ENCODE measurements at places on chromosomes 7 and 10.
A peak's percentile ranks its signal among the peaks of the same experiment; 100 is the strongest.

- DNase-seq = no peak
Observed at GRCh38 chr7:65250697-65251395, 122.8 kb upstream of the ZNF92 start.

GRCh38 chr7:98647326-98647725 is 30.2 kb downstream of the NPTX2 start:
- DNase-seq = no peak

- no peak for DNase-seq
Observed at GRCh38 chr7:95805909-95806308, 33.6 kb downstream of the DYNC1I1 start.

- no peak for DNase-seq
Observed at GRCh38 chr7:90267263-90267858, 22.4 kb downstream of the CFAP69 start.

DNA sequence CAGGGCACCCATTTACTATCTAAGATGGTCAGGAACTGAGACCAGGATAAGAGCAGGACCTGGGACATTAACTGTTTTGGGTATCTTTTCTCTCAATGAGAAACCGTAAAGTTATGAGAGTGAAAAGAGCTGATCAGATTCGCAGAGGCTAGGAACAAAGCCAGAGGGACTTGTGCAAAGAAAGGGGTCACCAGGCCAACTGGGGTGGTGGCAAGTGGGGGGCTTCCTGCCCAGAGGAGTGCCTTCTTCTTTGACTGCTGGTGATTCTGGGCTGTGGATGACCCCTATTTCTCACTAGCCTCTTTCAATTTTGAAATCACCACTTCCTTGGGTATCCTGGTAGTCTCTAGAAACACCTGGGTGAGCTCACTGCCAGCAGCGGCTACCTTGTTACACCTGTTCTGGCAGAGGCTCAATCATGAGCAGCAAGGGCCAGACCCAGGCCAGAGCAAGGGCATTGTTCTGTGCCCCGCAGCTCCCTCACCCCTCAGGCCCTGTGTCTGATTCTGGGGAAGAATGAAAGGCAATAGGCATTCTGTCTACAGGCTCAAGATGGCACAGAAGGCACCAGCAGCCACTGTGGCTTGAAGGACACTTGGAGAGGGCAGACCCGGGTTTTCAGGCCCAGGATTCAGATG is 999 bp downstream of the SFTPD start:
- no peak for DNase-seq

GRCh38 chr10:125502276-125502675 is 180.7 kb downstream of the TEX36 start:
- no peak for DNase-seq

- DNase-seq = no peak
Observed at GRCh38 chr10:13792006-13792405, 205.2 kb downstream of the PRPF18 start.

DNA sequence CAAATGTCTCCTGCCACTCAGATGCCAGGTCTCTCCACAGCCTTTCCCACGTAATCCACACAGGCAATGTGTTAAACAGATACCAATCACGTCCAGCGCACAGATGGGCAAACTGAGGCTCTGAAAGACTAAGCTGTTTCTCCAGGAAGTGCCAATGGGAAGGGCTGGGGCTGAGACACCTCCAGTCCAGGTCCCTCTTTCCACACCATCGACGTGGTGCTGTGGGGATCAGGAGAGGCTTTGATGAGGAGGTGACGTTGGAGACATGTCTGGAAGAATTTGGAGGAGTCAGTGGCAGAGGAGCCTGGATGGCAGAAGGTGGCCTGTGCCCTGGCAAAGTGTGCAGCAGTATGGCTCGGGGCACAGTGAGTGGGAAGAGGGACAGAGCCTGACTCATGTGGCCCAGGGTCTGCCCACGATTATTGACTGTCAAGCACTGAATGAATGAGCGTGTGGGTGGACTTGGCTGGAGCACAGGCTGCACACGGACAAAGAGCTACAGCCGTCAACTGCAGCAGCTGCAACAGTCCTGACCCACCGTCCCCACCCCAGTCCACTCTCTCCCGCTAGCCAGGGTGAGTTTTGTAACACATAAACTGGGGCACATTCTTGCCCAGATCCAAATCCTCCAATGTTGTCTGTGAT is 40.8 kb upstream of the HSPA12A start:
- no peak for DNase-seq

- no peak for DNase-seq
Observed at GRCh38 chr7:133015888-133016287, 66.0 kb downstream of the CHCHD3 start.

DNA sequence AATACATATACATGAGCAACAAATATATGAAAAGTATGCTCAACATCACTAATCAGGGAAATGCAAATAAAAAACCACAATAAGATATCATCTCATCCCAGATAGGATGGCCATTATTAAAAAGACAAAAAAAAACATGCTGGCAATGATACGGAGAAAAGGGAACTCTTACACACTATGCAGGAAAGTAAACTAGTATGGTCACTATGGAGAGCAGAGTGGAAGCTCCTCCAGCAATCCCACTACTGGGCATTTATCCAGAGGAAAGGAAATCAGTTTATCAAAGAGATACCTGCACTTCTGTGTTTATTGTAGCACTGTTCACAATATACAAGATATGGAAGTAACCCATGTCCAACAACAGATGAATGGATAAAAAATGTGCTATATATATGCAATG is 217.5 kb downstream of the SDK1 start:
- peak; percentile 58 for DNase-seq

- no peak for DNase-seq
Observed at GRCh38 chr10:76961841-76962240, 675.8 kb downstream of the KCNMA1 start.

DNA sequence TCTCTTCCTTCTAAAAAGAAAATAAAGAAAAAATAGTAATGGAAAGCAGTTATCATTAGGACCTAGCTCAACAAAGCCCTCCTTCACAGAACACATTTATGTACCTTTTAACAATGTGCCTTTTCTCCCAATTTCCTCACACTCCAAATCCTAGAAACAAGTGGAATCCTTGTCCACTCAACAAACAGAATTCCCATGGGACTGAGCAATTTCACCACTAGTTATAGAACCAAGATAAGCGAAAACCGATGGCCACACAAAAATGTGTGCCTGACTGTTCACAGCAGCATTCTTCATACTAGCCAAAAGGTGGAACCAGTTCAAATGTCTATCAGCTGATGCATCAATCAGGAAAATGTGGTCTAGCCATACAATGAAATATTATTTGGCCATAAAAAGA is 17.3 kb downstream of the DCLRE1C start:
- no peak for DNase-seq

- no peak for DNase-seq
Observed at GRCh38 chr10:114266521-114266920, 27.5 kb downstream of the VWA2 start.

DNA sequence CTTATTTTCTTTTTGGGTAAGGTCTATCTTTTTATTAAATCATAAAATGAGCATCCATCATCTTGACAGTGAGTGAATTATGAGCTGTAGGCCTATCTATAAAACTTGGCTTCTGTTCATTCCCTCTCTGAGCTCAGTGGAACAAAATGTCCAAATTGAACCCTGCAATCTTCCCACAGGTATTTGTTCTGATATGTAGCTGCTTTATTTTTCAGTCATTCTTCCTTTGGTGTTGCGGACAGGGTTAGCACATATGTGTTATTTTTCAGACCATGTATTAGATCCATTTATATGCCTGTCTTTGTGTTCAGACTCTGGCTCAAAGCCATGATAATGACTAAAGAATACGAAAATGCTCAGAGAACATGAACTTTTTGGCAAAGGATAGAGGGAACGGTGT is 201.6 kb upstream of the KIAA1217 start:
- no peak for DNase-seq

DNA sequence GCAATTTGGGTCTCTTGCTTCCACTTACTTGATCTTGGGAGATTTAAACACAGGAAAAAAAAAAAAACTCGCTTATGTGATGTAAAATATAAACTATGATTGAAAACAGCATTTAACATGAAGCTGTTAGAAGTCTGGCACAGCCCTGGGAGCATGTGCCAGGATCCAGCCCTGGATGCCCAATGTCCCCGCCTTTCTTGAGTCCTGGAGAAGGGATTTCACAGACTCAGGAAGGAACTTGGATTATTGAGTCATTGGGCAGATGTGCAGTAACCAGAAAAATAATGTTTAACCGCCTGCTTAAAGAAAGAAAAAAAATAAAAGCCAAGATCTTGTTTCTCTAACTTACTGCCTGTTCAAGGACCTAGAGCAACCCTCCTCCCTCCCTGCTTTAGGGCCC is 3.7 kb upstream of the JCAD start:
- peak; percentile 71 for DNase-seq

- DNase-seq = no peak
Observed at GRCh38 chr7:81503336-81503735, 266.5 kb downstream of the HGF start.

- no peak for DNase-seq
Observed at GRCh38 chr10:45211576-45211975, 103.8 kb downstream of the OR13A1 start.

- no peak for DNase-seq
Observed at GRCh38 chr10:119539359-119539825, 3.1 kb downstream of the RGS10 start.

DNA sequence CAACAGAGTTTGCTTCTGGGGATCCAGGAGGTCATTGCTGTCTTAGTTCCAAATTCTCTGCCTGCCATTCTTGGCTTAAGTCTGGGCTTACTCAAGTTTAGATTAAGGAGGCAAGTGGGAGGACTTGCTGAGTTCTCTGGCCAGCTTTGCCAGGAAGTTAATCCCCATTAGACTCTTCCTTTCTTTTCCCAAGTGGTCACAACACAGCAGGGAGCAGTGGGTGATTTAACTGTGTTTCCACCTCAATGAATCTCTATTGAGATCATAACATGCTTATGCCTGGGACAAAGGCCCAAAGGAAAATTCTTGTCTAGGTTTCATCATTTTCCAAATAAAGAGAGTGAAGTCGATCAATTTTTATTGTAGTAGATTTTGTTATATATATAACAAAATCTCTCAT is 1159.6 kb downstream of the SORCS3 start:
- no peak for DNase-seq

GRCh38 chr7:116455499-116455898 is 44.0 kb upstream of the CAV2 start:
- no peak for DNase-seq

- peak; percentile 73 for DNase-seq
Observed at GRCh38 chr7:38673795-38674194, 42.6 kb upstream of the AMPH start.

- no peak for DNase-seq
Observed at GRCh38 chr10:672992-673391, 16.5 kb downstream of the DIP2C start.

DNA sequence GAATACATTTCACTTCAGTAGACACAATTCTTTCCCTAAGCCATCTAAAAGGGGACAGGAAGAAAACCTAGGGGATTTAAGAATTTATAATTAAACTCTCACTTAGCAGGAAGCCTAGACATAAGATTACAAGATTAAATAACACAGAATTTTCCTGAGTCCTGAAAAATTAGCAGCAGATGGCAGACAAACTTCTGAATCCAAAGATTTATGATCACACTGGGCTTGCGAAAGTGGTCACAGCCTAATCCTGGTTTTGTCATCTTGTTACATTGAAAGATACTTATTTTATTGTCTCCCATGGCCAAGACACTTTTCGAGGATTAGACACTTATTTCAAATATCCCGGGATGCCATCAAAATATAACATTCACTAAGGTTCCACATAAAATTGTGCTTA is 2.9 kb downstream of the ERLIN1 start:
- no peak for DNase-seq

DNA sequence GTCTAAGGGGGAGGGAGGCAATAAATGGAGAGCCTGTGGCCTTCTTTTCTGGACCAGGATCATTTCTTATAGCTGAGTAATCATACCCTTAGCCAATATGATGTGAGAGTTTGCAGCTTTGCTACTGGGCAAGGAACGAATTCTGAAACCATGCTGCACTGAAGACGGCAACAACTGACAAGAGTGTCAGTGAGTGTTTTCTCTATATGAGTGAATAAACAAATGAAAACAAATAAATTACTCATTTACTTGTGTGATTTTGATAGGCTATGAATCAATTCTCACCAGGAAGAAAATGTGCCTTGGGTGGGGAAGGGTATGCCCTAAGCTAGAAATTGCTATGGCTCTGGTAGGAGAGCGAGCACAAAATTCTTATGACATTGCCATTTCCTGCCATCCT is 79.4 kb upstream of the LRRN3 start:
- no peak for DNase-seq

DNA sequence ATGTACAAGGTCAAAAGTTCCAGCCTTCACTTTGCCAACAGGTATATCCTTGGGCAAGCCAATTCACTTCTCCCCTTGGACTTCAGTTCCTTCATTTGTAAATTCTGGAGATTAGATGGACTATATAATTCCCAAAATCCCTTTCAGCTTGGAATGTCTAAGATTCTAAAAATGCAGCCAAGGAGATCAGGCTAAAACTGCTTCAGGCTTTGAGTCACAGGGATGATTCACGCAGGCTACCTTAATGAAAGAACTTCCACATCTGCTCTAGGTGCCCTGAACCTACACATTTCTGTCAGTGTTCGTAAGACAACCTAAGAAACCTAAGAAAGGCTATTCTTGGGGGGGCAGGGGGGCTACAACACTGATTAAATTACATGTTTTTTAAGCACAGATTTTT is 7.1 kb downstream of the CPVL start:
- DNase-seq = no peak

- peak; percentile 60 for DNase-seq
Observed at GRCh38 chr7:108459922-108460551, 3.8 kb upstream of the NRCAM start.

- DNase-seq = no peak
Observed at GRCh38 chr10:95254629-95255028, 36.2 kb downstream of the PDLIM1 start.

DNA sequence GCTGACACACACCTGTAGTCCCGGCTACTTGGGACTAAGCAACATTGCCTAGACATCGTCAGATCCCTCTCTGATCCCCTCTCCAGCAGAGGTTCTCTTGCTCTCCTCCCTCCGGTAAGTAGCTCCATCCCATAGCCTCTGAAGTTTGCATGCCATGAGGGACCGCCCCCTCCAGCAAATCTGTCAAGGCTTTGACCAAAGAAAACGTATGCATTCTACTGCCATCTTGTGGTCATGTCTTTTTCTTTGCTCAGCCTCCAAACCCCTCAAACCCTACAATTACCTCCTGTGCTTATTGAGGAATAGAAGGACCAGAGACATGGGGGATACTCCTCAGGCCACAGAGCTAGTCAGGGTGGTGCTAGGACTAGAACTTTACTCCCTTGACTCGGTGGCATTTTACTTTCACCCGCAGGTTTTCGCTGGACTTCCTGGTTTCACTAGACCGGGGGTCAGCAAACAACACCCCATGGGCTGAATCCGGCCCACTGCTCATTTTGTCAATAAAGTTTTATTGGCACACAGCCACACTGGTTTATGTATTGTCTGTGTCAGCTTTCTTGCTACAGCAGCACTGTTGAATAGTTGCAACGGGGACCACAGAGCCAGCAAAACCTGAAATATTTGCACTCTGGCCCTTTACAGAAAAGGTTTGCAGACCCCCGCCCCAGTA is 202.6 kb upstream of the FOXK1 start:
- DNase-seq = peak; percentile 47

Data from adipocyte (in vitro differentiated cells).